Lower leg skin (tissue), 4 donors: ENCODE measurements at places on chromosomes 7 and 10.

GRCh38 chr7:69620063-69620462 is 21.8 kb downstream of the AUTS2 start:
- DNase-seq: no peak

DNA sequence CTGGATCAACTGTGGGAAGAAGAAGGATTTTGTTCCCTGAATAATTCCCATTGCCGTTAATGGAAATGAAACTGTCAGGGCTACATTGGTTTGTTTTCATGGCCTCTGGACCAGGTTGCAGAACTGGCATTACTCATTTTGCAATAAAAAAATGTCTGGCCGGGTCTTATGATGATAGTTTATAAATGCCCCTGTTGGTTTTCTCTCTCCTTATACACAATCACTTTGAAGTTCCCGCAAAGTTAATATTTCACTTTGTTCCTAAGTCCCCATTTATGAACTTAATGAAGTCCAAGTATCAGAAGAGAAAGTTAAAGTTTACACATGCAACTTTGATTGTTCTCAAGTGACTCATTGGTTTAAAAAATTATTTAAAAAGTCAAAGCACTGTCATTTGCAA is 150.7 kb upstream of the PRR15 start:
- DNase-seq: no peak

DNA sequence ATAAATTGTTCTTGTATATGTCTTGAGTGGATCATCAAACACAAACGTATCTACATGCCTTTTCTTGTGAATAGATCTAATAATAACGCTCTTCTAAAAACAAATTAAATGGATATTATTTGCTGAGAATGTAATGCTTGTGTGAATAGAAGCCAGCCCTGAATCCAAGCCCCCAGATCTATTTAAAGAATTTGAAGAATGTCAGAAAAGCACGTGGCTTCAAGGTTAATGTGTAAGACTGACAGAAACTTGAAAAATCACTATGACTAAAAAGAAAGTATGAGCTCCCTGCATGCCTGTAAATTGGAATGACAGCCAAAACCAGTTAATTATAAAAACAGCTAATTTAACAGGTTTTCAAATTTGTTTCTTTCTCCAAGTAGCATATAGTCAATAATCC is 43.2 kb upstream of the ATRNL1 start:
- DNase-seq: no peak

GRCh38 chr10:91567815-91568214 is 65.1 kb downstream of the PPP1R3C start:
- no peak for DNase-seq

- DNase-seq: no peak
Measured at GRCh38 chr7:82247814-82248433, 195.7 kb downstream of the CACNA2D1 start.

GRCh38 chr7:10082896-10083295 is 890.8 kb upstream of the PHF14 start:
- no peak for DNase-seq
